Endothelial cell of coronary artery (primary cell): ENCODE measurements at places on chromosomes 16 and 17. TPM values are rescaled to one million over a fixed set of nuclear protein-coding genes. Genes with fewer than 3 reads are reported as not detected.

UTS2R gene
- not detected in 2 replicates for total RNA-seq

SLFN13 gene
- 1.8 and 2.6 TPM in 2 replicates for total RNA-seq

TEKT5 gene
- total RNA-seq: not detected in 2 replicates

FBXL16 gene
- total RNA-seq: under 0.01 and 0.18 TPM in 2 replicates

CDH11 gene
- total RNA-seq: 91.9 and 246 TPM in 2 replicates

VPS9D1 gene
- 6.0 and 6.7 TPM in 2 replicates for total RNA-seq

KCTD19 gene
- total RNA-seq: under 0.01 and 0.09 TPM in 2 replicates

CA5A gene
- not detected in 2 replicates for total RNA-seq

WSCD1 gene
- 45.8 and 71.0 TPM in 2 replicates for total RNA-seq

EVI2A gene
- total RNA-seq: 0.36 and 0.94 TPM in 2 replicates

NKIRAS2 gene
- total RNA-seq: 30.4 and 33.5 TPM in 2 replicates

GPRC5B gene
- total RNA-seq: 28.4 and 45.8 TPM in 2 replicates

THUMPD1 gene
- total RNA-seq: 48.6 and 56.9 TPM in 2 replicates

KRT33A gene
- not detected in 2 replicates for total RNA-seq

TMEM208 gene
- total RNA-seq: 18.4 and 29.7 TPM in 2 replicates

CLDN7 gene
- 13.4 and 15.9 TPM in 2 replicates for total RNA-seq

DHRS13 gene
- 3.1 and 5.2 TPM in 2 replicates for total RNA-seq

NOG gene
- 3.2 and 4.4 TPM in 2 replicates for total RNA-seq

MYH1 gene
- not detected in 2 replicates for total RNA-seq

MEIOC gene
- under 0.01 TPM in 1 of 2 replicates, not detected in the other for total RNA-seq

PRPSAP1 gene
- 36.9 and 51.6 TPM in 2 replicates for total RNA-seq

GFER gene
- 12.8 and 14.6 TPM in 2 replicates for total RNA-seq

CHD9NB gene
- total RNA-seq: 1.1 and 1.8 TPM in 2 replicates

PRDM7 gene
- not detected in 2 replicates for total RNA-seq
